Astrocyte of the spinal cord (primary cell): ENCODE measurements at places on chromosomes 2 and 18.

DNA sequence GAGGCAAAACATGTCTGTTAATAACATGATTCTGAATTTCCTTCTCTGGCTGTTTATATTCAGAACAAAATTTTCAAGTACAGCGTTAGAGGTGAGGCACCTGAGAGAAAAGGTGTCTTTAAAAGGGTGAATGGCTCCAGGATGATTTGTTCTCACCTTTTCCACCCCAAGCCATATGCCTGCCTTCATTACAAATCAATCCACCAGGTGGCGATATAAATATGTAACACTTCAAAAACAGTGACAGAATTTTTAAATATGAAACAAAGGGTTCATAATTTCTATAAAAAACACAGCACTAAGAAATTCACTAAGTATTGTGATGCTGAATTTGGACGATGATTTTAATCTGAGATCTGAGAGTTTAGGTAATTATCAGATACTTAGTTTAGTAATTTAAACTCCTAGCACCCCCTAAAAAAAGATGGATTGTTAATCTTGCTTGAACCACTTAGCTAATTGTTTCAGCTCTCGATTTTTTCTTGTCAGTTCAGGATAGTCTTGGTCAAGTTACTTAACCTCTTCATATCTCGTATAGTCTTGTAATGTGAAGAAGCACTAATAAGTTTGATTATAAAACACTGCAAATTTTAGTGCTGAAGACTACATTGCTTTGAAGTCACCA is 528.8 kb downstream of the CPS1 start:
- peak; percentile 35 for DNase-seq

GRCh38 chr18:3193331-3193730 is 26.4 kb downstream of the MYOM1 start:
- no peak for DNase-seq

DNA sequence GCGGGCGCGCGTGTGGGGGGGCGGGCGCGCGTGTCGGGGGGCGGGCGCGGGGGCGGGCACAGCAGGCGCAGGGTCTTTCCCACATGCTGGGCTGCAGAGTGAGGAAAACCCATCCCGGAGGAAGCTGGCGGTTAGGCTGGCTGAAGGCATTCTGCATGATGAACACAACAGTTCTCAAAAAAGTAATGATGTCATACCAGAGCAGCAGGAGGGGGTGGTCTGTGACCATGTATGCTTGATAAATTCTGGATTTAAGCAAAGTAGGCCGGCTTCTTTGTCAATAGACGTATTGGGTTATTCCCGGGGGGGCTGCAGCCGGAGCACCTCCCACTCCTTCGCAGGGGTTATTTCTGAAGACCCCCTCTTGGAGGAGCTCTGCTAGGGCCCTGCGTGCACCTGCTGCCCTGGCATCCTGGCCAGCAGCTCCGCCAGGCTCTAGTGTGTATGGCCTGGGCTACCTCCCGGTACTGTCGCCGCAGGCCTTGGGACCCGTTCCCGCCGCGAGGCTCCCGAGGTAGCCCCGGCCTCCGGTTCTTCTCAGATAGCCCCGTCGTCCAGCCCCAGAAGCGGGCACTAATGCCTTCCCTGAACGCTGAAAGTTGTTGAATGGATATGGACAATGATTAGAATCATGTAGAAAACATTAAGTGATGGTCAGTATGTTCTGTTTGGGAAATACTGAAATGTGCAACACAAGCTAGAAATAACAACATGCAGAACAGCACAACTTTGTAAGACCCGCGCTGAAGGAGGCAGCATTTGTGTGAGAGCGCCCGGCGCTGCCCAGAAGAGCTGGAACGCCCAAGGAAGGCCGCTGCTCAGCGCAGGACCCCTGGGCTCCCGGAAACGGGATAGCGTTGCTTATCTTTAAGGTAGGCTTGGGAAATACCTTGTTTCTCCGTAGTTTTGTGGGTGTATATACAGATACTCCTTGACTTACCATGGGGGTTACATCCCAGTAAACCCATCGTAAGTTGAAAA is 101.4 kb upstream of the RAB6C start:
- DNase-seq, result peak; percentile 52

GRCh38 chr2:145220496-145220895 is 700.6 kb upstream of the ZEB2 start:
- DNase-seq, result no peak

GRCh38 chr2:137862651-137863050 is 101.6 kb upstream of the HNMT start:
- no peak for DNase-seq

GRCh38 chr2:234258562-234259141 is 208.2 kb downstream of the SPP2 start:
- DNase-seq, result no peak

DNA sequence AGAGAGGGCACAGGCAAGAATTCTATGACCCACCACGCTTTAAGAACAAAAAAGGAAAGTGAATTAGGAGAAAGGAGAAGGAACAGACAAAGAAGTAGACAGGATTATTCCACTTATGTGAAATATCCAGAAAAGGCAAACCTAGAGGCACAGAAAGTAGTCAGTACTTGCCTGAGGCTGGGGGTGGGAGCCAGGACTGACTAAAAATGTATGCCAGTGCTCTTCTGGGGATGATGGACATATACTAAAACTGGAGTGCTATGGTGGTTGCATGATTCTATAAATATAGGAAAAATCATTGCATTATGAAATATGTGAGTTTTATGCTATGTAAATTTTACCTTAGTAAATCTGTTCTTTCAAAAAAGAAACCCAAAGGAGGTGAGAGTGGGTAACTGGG is 73.9 kb upstream of the TTN start:
- DNase-seq, result no peak

GRCh38 chr2:200810252-200810997 is 1.3 kb upstream of the BZW1 start:
- DNase-seq, result peak; percentile 82

- no peak for DNase-seq
Measured at GRCh38 chr18:9403795-9404564, 69.4 kb downstream of the TWSG1 start.

DNA sequence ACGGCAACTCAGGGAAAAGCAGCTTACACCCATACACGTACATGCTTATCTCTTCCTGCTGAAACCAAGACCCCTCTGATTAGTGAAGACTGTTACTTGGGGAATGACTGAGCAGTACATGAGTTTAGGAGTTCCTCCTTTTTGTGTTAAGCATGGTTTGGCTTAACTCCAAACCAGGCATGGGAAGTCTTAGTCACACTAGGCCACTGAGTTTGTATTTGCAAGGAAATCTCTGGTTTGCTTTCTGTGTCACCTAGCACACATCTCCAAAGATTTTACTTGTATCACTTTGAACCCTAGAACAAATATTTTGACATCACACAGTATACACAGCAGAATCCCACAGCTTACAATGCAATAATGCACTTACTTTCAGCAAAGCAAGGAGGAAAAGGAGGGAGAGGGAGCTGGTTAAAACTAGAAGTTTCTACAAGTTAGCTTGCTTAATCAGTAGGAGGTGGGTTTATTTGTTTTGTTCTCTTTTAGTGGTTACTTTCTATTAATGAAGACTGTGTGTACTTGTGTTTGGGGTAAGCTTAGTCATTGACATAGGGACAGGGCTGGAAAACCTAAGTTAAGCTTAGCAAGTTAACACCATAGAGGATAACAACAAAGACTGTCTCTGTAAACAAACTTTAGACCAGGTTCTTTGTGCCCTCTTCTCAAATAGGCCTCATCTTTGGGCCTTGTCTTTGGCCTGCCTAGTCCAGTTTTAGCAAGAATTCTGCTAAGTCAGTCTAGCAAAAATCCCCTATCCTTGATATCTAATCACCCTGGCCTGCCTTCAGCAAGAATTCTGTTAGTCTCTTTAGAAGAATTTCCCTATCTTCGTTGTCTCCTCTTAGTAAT is 219.4 kb downstream of the MREG start:
- DNase-seq, result peak; percentile 98

GRCh38 chr2:41998186-41999127 is 49.4 kb upstream of the PKDCC start:
- no peak for DNase-seq

- DNase-seq, result no peak
Measured at GRCh38 chr18:11969904-11970835, 11.1 kb upstream of the IMPA2 start.

DNA sequence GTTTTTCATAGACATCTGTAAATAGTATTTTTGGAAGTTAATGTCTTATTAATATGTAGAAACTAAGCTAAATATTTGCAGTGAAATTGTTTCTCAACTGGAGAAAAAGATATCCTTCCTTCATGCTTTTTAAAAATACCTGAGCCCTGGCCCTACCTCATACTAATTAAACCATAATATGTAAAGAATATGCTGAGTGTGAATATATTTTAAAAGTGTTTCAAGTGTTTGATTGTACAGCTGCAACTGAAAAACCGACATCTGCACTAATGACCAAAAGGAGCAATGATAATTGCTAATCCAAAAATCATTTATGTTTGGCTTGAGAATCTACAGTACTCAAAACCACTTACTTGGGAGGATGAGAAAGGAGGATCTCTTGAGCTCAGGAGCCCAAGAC is 156.7 kb downstream of the MBD5 start:
- DNase-seq, result no peak

DNA sequence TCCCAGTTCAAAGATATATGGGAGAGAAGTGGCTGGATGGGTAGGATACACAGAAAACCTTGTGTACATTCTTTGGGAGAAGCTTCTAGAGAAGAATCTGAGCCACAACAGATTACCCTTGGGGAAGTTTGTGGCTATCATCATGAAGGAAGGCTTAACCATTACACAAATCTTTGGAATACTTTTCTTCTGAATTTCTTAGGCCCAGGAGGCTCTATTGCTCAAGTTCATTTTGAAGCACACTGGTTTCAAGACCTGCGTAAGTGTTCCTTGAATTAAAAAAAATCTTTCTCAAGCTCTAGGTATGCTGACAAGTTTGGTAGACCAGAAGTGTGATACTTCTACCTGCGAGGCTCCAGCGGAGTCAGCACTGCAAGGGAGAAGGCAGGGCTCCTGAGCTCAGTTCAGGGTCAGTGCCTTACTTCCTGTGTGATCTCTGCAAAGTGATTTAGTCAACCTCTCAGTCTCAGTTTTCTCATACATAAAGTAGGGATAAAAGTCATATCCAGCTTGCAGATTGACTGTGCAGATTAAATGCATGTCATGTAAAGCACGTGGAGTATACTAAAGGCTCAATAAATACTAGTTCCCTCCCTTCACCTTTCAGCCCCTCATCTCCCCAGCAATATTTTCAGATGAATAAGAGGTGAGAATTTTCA is 438.6 kb downstream of the DLGAP1 start:
- no peak for DNase-seq

DNA sequence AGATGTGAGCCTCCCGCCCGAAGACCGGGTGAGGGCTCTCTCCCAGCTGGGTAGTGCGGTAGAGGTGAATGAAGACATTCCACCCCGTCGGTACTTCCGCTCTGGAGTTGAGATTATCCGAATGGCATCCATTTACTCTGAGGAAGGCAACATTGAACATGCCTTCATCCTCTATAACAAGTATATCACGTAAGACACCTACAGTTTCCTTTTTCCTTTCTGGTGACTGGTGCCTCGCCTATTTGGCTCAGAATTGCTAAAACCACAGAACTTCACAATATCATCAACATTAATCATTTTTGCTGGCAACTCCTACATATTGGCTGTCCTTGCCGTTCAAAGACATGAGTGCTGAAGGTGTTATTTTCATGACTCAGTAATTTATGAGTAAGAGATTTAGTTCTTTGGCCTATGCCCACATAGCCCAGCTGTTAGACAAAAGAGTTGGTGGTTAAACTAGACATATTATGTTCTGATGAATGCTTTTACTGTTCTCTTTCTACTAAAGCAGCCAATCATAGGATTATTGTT is 2.2 kb downstream of the STAMBP start:
- DNase-seq, result peak; percentile 91

DNA sequence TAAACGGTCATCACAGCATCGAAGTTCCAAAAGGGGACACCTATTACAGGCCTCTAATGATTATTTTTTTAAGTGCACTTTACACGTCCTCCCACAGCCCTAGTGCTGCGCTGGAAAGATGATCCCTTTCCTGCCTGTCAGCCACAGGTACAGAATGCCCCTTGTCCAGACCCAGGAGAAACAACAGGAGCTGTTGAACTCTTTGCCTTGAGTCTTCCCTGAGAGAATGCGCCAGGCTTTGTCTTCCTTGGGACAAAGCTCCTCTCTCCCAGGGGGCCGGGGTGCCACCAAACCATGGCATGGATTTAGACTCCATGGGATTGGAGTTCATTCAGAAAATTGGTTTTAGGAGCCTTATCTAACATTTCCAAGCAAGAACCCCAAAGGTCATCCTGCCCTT is 319.0 kb upstream of the SOX11 start:
- DNase-seq, result peak; percentile 56

DNA sequence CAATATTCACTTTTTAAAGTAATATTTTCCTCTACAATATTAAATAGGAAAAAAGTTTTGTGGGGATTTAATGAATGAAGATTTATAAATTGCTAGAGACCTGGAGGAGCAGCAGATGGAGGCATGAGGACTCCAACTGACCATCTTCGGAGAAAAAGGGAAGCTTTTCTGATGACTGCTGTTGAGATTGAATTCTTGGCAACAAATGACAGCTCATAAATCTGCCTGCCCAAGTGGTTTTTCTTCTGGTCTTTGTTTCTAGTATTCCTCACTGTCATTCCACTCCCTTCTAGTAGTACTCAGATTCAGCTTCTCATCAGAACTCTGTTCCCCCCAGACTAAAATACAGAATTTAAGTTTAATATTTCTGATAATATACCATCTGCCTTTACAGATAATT is 157.0 kb downstream of the EML6 start:
- DNase-seq, result no peak

- DNase-seq, result peak; percentile 16
Measured at GRCh38 chr2:96138179-96139145, at the start of gene ASTL. Gene ASTL, minus strand, starts transcription at chr2:96138502. Its CDS starts 66 bp downstream, at chr2:96138436.

DNA sequence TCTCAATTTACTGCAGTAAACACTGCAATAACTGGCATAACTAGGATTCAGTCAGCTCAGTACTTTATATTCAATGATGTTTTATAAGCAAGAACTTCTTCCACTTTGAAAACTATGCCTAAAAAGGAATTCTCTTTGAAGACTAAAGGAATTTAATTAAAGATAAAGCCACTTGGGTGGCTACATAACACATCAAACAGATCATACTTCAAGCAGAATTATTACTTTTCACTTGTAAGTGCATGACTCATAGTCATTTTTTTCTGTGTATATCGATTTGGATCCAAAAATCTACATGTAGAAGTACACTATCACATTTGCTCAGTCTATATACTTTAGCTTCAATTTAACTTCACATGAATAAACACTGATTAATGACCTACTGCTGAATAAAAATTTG is 4.0 kb downstream of the KANSL1L start:
- DNase-seq, result peak; percentile 21

- DNase-seq, result no peak
Measured at GRCh38 chr18:76314015-76314414, 181.0 kb downstream of the ZNF516 start.
